ENCODE measurements at places on chromosomes 3 and 15.

GRCh38 chr15:91338766-91339165 lies 238.7 kb downstream of the SV2B start:
- no peak for DNase-seq

DNA sequence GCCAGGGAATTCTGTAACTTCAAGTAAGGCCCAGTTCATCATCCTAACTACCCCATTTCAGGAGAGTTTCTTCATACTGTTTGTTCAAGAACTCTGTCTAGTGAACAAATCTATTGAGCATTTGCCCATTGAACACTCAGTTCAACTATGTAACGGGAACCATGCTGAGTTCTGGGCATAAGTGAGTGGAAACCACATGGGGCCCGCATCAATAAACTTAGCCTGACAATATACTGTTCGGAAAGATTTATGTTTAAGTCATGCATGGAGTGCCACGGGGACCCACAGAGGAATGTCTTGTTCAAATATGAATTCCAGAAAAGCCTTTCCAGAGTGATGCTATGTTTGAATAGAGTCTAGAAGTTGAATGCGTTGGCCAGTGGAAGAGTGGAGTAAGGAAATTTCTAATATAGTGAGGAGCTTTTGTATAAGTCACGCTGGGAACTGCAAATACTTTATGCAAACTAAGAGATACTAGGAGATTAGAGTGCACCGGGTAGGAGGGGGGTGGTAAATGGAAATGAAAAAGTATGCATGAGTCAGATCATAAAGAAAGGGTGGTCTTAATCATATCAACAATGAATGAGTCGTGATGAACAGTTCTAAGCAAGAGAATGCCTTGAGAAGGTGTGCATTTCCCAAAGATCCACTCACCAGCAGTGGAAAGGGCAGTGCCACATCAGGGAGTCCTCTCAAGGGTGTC lies 279.8 kb downstream of the VPS13C start:
- DNase-seq = no peak

DNA sequence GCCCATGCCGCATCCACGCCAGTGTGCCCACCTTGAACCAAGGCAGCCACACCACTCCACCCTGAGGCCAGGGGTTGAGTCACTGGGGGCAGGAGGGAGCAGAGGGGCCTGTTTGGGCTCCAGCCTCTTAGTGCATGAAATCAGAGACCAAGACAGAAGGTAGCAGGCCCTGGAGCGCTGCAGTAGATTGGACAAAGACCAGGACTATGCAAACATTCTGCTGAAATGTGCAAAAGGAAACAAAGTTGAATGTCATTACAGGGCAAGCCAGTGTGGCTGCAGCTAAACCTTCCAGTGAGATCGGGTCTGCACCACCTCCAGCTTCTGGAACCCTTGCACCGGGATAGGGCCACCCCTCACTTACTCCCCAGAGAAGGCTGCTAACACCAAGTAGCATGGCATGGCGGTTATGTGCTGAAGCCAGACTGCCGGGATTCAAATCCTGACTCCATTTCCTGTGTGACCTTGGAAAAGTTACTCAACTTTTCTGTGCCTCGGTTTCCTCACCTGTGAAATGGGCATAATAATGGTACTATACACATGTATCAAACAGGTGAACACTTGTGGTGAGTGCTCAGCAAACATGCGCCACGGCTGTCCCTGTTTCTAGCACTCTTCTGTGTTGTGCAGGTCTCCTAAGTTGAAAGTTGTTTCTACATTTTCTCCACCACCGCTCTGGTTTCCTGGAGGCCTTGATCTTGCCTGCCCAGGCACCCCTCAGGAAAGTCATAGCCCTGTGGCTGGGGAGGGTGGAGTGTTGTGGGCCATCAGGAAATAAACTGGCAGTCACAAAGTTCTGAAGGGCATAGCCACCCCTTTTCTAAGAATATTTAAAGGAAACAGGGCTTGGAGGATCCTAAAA lies 25.0 kb upstream of the GP9 start:
- DNase-seq = no peak

DNA sequence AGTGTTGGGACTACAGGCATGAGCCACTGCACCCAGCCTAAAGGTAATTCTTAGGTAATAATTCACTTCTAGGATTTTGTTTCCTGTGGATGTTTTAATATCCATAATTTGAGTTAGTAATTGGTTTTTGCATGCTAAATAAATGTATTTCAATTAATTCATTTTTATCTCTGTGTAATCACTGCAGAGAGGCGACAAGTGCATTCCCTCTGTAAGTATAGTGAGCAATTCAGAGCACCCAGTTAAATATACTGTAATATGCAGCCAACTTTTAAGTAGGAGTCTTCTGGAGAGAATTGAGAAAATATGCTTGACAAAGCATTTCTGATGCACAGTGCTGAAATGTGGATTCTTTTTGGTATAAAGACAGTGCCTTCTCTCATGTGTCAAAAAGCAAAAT lies 5.7 kb downstream of the TBC1D23 start:
- DNase-seq = no peak

GRCh38 chr3:184597829-184598573 lies 36.4 kb downstream of the EPHB3 start:
- no peak for DNase-seq

- DNase-seq = no peak
These were observed 2.9 kb downstream of the KLHL24 start for GRCh38 chr3:183638101-183638852.

GRCh38 chr3:112776000-112776399 lies 70.7 kb downstream of the CD200R1L start:
- no peak for DNase-seq

- DNase-seq = no peak
These were observed 565.7 kb downstream of the PYDC2 start for GRCh38 chr3:192026661-192027060.

- DNase-seq = no peak
These were observed 363.9 kb upstream of the SUCLG2 start for GRCh38 chr3:68018275-68018674.

- DNase-seq = no peak
These were observed 969 bp upstream of the BSN start for GRCh38 chr3:49553324-49553691.

DNA sequence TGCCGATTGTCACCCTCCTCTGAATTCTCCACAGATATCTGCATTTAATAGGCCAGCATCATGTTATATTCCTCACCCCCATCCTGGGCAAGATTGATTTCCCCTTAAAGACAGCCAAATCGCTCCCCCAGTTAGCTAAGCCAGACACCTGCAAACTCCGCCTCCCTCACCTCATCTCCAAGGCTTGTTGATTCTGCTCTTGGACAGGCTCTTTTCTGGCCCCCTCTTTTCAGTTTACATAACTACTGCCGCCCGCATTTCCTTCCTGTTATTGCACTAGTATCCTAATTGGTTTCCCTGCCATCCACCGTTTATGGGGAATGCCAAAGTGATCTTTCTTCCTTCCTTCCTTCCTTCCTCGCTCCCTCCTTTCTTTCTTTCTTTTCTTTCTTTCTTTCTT lies 214.7 kb upstream of the MRPL3 start:
- DNase-seq = no peak

DNA sequence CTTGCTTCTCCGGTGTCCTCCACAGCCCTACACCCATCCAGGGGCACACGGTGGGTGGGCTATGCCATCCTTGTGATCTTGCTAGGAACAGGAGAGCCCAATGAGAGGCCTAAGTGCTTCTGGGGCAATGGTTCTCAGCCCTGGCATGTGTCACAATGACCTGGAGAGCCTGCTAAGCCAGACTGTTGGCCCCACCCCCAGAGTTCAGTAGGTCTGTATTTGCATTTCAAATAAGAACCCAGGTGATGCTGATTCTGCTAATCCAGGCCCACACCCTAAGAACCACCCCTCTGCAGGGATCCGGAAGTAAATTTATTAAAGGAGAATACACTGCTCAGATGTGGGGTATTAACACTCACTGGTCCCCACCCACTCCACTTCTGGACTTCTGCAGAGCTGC lies 57.9 kb downstream of the RORA start:
- DNase-seq = no peak

Measured in hepatic stellate cell (primary cell).